ENCODE measurements at places on chromosomes 1 and 21. TPM values are rescaled to one million over a fixed set of nuclear protein-coding genes. Genes with fewer than 3 reads are reported as not detected.

Gene CADM3
- not detected for total RNA-seq

- peaks cover 11% of the 10 kb centered on the region for H3K36me3 ChIP-seq
- H3K27me3 ChIP-seq, result no peaks in the 10 kb centered on the region
- peak overlapping the region; percentile 100 for H3K4me3 ChIP-seq
- no peak overlapping the region for H3K27ac ChIP-seq
- H3K4me1 ChIP-seq, result peaks cover 23% of the 10 kb centered on the region
Observed at GRCh38 chr21:45073301-45074047, 906 bp upstream of the ADARB1 start.

Gene TAL1
- total RNA-seq, result not detected

- no peak for DNase-seq
- no peaks in the 10 kb centered on the region for H3K27me3 ChIP-seq
- no peak overlapping the region for H3K27ac ChIP-seq
- H3K4me1 ChIP-seq, result peaks cover 8% of the 10 kb centered on the region
- no peaks in the 10 kb centered on the region for H3K36me3 ChIP-seq
Observed at GRCh38 chr21:35237287-35237686, 188.2 kb upstream of the RUNX1 start.

GRCh38 chr1:217921126-217921904 lies 290.2 kb downstream of the SPATA17 start:
- no peak overlapping the region for H3K4me3 ChIP-seq
- no peak for DNase-seq
- no peak overlapping the region for H3K27ac ChIP-seq
- H3K27me3 ChIP-seq, result peaks cover 19% of the 10 kb centered on the region
- no peaks in the 10 kb centered on the region for H3K4me1 ChIP-seq

All from SJSA1 (cell line).